Astrocyte of the spinal cord (primary cell): ENCODE measurements at places on chromosomes 6 and 20.

GRCh38 chr6:132648356-132648755 lies 10.6 kb downstream of the TAAR1 start:
- DNase-seq, result peak; percentile 77

DNA sequence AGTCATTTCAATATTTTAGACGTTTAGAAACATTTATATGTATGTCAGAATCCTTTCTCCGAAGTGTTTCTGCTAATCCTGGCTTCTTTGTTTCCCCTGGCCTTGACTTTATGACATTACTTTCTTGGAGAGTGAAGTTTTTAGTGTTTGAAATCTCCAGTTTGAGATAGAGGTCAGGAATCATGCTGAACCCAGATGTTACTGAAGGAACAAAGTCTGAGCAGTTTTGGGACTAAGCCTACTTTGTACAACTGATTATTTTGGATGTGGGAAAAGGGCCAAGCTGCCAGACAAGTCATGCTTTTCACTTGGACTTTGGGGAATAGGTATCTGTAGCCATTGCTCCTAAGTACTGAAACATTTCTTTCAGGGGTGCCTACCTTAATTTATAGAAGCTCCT lies 2.3 kb downstream of the RNF144B start:
- DNase-seq, result peak; percentile 34

DNA sequence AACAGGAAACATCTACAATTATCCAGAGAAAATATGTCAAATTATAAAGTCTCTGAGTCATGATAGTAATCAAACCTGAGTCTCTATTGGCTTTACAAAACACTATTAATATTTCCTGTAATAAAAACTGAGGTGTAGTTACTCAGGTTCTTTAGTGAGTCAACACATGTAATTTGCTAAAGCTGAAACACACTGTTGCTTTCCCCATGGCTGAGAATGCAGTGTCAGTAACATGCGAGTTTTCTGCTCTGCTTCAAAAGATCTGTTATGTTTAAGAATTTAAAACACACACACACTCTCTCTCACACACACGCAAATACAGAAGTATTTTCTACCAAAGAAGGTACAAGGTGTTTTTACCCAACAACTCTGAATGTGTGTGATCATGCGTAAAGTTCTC lies 38.6 kb downstream of the ATXN1 start:
- DNase-seq, result no peak

DNA sequence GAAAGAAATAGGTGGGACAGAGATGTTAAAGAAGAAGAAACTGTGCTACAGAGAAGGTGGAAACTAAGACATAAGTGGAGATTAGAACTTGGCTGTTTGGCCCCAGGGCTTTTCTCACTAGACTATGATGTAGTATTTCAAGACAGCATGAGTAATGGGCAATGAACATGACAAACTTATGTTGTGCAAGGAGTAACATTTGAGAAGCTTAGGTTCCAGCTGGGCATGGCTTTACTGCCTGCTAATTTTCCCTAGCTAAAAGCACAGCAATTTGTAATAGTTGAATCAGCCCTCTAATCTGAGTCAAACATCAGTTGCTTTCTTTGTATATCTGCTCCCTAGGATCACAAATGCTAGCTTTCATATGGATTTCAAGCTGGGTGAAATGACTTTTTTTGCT lies 294.3 kb upstream of the BMP2 start:
- DNase-seq, result no peak

DNA sequence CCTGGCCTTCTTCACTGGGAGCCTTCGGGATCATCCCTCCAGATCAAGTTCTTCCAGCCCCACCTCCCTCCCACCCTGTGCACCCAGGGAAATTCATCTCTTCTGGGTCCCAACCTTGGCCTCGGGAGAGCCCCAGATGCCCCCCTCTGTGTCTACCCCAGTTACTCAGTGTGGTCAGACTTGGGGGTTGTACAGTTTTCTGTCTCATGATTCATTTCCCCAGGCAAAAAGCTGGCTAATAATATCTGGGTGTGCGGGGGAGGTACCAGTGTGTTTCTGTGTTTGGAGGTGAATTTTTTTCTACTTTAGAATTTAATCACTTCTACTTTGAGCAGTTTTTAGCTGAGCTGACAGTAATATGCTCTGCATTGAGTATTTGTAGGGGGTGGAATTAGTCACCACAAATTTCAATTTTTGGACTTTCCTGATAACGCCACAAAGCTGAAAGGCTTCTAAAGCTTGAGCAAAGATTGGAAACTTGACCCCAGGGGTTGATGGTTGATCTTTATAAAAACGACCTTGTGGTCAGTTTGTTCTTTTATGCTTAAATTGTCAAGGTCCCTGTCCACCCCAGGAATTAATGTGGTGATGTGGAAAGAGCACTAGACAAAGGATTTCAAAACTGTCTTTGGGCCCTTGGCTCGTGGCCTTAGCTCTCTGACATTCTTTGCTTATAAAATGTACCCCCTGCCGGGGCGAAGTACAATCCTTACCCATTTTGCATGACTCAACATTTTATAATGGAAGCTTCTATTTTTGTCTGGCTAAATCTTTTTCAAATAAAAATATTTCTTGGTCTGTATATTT lies 284.7 kb upstream of the TAB2 start:
- DNase-seq, result peak; percentile 94

GRCh38 chr20:59455402-59456341 lies 148.7 kb upstream of the PHACTR3 start:
- DNase-seq, result no peak

- no peak for DNase-seq
Measured at GRCh38 chr20:7415427-7415826, 524.8 kb downstream of the HAO1 start.

- DNase-seq, result no peak
Measured at GRCh38 chr6:123841067-123841896, 37.6 kb downstream of the NKAIN2 start.

- DNase-seq, result peak; percentile 70
Measured at GRCh38 chr6:155495011-155495768, 39.6 kb upstream of the NOX3 start.

- DNase-seq, result no peak
Measured at GRCh38 chr20:62812181-62812906, 4.5 kb upstream of the COL9A3 start.
